ENCODE measurements at places on chromosomes 4 and X.

DNA sequence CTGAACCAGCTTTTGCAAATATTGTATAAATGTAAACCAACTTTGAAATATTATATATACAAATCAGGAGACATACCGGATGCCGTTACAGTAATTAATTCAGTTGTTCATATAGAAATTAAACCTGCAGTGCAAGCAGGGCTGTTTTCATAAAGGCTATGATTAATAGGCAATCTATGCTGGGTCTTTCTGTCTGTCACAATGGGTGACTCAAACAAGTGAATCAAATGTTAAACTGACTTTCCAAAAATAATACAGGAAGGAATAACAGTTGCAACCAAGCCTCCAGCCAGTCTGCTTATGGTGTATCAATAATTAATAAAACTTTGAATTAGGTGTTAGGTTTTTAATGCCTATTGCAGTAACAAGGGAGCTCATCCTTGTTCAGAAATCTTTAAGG is 43.9 kb downstream of the GABRB1 start:
- DNase-seq = no peak

DNA sequence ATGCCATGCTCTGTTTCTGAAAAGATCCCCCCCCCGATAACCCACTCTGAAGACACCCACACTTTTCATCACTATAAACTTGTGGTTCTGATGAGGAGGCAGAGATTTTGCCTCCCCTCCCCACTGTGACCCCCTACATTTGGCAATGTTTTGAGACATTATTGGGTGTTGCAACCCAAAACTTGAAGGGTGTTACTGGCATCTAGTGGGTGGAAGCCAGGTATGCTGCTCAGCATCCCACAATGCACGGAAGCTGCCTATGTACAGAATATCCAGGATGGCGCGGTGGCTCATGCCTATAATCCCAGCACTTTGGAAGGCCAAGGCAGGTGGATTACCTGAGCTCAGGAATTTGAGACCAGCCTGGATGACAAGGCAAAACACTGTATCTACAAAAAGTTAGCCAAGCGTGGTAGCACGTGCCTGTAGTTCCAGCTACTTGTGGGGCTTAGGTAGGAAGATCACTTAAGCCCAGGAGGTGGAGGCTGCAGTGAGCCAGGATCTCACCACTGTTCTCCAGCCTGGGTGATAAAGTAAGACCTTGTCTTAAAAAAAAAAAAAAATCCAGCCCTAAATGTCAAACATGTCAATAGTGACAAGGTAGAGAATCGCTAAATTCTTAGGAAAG is 87.3 kb downstream of the SCD5 start:
- no peak for DNase-seq

- DNase-seq = no peak
These were observed 250.7 kb downstream of the NAP1L3 start for GRCh38 chrX:93422693-93423092.

DNA sequence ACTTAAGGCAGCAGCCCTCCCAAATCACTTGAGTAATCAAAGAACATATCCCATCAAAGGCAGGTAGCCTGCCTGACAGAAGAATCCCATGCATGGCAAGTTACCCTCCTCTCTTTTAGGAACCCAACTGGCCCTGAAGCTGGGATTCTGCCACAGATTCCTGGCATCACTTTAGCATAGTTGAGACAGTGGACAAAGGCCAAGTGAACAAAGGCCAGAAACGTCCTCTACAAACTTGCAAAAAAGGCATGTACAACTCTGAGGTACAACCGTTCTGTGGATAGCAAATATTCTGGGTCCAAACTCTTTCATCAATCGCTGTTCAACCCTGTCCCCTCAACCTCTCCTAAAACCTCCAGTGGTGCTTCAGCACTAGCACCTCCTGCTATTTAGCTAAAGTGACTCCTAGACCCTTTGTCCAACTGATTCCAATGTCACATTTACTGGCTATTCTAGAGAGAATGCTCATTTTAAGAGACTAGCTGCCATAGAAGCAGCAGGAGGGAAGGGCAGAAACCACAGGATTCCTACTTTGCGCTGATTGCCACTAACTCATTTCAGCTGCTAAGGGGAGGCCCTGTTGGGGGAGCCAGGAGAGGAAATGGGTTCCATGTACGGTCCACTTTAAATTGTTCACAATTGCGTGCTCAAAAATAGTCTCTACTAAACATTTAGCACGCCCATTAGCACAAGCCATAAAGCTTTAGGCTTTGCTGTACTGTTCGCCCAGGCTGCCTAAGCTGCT is 105.9 kb downstream of the SHROOM4 start:
- no peak for DNase-seq

DNA sequence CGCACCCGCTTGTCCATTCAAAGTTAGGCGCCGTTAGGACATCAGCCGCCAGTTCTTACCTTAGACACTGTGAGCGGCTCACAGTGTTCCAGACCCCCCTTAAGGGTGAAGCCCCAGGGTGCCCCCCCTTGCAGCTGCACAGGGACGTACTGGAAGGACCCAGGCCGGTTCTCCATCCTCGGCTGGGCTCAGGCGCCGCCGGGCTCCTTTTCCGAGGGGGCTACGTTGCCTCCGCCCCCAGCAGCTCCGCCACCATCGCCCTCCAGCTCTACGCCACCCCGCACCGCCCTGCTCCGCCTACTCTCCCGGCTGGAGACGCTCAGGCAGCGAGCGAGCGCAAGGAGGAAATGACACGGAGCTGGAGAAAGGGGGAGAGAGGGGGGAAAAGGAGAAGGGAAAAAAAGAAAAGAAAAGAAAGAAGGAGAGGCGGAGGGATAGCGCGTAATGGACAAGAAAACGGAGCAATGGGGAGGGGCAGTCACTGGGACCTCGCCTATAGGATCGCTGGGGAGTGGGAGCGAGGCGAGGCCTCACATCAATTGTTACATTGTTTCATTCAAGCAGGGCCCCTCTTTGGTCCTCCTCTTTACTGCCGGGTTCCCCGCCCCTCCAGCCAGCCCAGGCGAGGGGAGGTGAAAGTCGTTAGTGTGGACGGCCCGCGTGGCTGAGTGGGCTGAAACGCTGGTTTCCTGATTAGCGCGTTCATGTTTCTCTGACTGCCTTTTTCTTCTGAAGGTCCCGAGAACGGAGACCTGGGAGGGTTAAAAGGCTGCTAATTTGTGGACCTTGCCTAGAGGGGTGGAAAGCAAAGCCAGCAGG is at the start of gene SHROOM4:
SHROOM4 (minus strand) TSS at position 352 of the 819 bp plus-strand sequence; CDS start at position 176, 176 bp downstream.
- no peak for DNase-seq

- no peak for DNase-seq
These were observed 127.9 kb downstream of the KLHL8 start for GRCh38 chr4:87092389-87093141.

DNA sequence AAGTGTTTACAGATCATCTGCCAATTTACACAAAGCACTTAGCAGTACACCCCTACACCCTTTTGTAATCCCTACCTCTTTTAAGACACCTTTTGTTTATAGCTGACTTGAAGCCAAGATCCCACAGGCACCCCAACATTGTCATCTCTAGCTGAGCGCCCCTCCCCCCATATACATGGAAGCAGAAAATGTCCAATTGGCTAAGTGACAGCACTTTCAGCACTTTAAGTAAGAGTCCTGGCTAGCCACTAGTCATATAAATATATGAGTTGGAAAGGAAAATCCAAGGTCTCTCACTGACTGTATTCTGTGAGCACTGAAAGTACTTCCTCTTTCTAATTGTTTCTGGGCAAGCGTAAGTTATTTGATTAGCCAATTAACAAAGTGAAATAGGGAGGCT is 108.2 kb downstream of the NSUN7 start:
- no peak for DNase-seq

DNA sequence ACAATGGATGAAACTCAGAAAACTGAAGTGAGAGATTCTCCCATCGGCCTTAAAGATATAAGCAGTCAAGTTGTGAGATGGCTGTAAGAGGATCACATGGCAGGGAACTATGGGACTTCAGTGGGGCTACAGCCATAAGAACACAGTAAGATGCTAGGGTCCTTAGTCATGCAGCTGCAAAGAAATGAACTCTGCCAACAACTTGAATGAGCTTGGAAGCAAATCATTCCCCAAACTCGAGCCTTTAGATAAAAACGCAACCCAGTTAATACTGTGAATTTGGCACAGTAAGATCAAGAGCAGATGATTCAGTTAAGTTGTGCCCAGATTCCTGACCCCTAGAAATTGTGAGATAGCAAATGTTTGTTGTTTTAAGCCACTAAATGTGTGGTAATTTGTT is 117.3 kb downstream of the FAM13A start:
- no peak for DNase-seq

GRCh38 chr4:151653548-151653918 is 107.3 kb downstream of the GATB start:
- no peak for DNase-seq

DNA sequence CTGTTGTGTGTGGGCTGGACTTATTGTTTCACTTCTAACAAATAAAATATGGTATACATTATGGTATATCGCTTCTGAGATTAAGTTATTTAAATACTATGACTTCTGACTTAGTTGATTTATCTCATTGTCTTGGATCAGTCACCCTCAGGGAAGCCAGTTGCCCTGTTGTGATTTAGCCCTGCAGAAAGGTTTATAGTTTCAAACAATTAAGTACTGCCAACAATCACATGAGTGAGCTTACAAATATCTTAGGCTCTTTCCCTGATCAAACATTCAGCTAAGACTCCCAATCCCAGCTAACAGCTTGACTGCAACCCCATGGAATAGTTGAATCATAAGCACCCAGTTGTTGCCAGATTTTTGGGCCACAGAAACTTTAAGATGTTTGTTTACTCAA is 85.4 kb downstream of the MAGEC1 start:
- no peak for DNase-seq

DNA sequence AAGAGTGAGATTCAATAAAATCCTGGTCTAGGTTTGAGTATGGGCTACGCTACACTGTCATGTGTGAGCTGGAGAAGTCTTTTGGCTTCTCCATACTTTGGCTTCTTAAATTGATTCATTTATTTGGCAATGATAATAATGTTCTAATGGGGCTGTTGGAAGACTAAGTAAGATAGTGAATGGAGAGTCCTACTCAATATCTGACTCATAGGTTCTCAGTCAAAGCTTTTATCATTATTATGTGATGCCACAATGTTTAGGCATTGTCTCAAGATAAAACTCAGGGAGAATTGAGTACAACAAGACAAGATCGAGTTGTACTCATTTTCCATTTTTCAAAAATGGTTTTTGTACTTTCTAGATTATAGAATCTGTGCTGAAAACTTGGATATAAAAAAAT is 92.5 kb upstream of the VEGFC start:
- no peak for DNase-seq

DNA sequence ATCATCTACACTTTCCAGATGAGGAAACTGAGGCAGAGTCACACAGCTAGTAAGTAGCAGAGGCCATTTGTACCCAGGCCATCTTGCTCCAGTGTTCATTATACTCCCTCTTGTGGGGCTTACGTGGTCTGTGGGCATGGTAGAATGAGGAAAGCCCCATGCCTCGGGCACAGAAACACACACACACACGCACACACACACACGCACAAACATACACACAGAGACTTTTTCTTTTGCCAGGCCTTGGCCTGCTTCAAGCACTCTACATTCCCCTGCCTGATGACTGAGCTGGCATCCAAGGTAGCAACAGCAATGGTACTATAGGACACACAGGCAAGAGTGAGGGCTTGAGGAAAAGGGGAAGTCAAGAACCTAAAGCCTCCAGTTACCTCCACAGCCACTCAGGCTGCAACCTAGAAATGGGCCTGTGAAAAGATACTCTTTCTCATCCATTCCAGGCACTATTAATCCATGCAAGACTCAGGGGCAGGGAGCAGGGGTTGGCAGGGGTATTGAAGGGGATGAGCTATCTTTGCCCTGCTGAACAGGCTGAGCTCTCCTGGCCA is 43.6 kb downstream of the STARD8 start:
- DNase-seq = no peak

- DNase-seq = no peak
These were observed 24.7 kb downstream of the SLC9B1 start for GRCh38 chr4:102994803-102995202.

- no peak for DNase-seq
These were observed 261.0 kb downstream of the PDGFC start for GRCh38 chr4:156710365-156711192.

DNA sequence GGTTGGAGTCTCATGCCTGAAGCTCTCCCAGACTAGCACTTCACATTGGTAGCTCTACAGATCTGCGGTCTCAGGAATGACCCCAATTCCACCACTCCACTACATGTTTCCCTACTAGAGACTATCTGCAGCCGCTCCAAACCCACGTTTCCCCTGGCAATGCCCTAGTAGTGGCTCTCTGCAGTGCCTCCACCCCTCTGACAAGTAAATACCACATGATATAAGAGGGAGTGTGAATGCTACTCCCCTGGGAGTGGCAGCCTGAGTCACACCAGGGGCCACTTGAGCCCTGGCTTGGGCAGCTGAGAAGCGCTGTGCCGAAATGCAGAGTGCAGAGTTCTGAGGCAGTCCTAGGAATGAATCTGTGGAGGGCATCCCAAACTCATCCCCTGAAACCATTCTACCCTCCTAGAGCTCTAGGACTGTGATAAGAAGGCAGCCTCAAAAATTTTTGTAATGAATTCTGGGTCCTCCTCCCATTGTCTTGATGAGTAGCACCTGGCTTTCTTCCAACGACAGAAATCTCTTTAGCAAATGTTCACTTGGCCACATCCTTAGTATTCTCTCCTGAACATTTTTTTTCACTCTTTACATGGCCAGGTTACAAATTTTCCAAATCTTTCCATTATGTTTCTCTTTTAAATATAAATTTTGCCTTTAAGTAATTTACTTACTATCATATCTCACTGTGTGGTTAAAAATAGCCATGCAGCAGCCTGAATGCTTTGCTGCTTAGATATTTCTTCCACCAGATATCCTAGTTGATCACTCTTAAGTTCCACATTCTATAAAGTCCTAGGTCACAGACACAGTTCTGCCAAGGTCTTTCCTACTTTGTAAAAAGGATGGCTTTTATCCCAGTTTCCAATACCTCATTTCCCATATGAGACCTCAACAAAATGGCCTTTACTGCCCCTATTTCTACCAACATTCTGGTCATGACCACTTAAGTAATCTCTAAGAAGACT is 160.2 kb upstream of the CPEB2 start:
- DNase-seq = no peak

- DNase-seq = no peak
These were observed 6.2 kb upstream of the NOX1 start for GRCh38 chrX:100880368-100880767.

DNA sequence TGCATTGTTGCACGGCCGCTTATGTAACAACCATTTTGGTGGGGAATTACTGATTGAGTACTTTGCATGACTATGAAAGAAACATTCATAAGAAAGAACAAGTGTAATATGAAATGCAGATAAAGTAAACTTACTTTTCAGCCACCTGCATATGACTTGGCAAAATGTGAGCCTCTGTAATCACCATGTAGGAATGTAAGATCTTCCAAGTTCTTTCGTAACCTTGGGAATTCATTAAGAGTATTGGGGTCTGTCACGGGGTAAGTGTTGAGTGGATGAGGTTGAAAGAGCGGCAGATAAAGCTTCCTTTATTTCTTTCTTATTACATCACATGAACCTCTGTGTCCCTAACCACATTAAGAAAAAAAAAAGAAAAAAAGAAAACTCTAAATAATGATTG is 348.5 kb upstream of the NR3C2 start:
- no peak for DNase-seq

DNA sequence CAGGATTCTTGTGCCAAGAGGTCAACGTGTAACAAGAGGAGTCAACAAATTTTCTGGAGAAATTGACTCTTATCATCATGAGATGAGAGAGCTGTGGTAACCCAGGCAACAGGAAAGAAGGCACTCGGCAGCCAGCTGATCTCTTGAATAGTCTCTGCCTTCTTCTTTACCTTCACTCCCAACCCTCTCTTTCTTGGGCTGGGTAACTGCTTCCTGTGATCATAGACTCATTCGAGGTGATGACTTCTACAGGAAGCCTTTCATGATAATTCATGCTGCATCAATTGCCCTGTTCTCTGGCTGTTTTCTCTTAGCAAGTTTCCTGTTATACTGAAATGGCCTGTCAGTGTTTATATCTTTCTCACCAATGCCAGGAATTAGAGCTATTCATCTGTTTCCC is 70.8 kb upstream of the FSTL5 start:
- DNase-seq = no peak
